ENCODE measurements at places on chromosomes 12 and 14. TPM values are rescaled to one million over a fixed set of nuclear protein-coding genes. Genes with fewer than 3 reads are reported as not detected.

NKX2-1 gene
- total RNA-seq = not detected

LPAR5 gene
- total RNA-seq = 2.8 TPM

PIK3C2G gene
- total RNA-seq = not detected

PRR4 gene
- 2.4 TPM for total RNA-seq

FSCB gene
- not detected for total RNA-seq

KRT86 gene
- total RNA-seq = 0.37 TPM

RPS6KL1 gene
- total RNA-seq = 4.8 TPM

CCDC184 gene
- total RNA-seq = 0.25 TPM

Data from activated naive CD4-positive, alpha-beta T cell treated with anti-CD3 and anti-CD28 coated beads, Interleukin-2, amount 50 U/mL, for 72 hours (primary cell).